Activated naive CD4-positive, alpha-beta T cell treated with anti-CD3 and anti-CD28 coated beads for 36 hours (primary cell): ENCODE measurements at places on chromosomes 2 and 18. TPM values are rescaled to one million over a fixed set of nuclear protein-coding genes. Genes with fewer than 3 reads are reported as not detected.

Gene AFG3L2
- total RNA-seq = 42.9 TPM

Gene EML6
- 0.38 TPM for total RNA-seq

Gene SLC30A3
- 0.55 TPM for total RNA-seq

Gene AKAIN1
- not detected for total RNA-seq

Gene ERMN
- 1.0 TPM for total RNA-seq

GRCh38 chr2:70826696-70827350, 6.4 kb upstream of the CLEC4F start:
- peak; percentile 23 for DNase-seq

DNA sequence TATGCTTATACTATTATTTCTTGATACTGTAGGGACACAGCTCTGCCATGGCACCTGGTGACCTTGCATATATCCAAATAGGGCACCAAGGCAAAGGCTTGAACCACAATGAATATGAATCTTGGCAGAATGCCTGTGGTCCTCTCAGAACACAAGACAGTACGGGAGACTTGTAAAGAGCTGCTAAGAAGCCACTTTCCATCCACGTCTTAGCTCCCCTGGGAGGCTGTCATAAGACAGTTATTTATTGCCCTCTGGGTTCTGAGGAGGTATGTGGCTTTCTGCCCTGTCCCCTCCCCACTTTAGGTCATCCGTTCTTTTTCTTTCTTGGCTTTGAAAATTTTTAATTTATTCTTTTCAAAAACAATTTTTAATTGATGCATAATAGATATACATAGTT, 29.8 kb upstream of the MRPL33 start:
- DNase-seq = no peak

- no peak for DNase-seq
These were observed 90.4 kb upstream of the PKDCC start for GRCh38 chr2:41957431-41957830.

DNA sequence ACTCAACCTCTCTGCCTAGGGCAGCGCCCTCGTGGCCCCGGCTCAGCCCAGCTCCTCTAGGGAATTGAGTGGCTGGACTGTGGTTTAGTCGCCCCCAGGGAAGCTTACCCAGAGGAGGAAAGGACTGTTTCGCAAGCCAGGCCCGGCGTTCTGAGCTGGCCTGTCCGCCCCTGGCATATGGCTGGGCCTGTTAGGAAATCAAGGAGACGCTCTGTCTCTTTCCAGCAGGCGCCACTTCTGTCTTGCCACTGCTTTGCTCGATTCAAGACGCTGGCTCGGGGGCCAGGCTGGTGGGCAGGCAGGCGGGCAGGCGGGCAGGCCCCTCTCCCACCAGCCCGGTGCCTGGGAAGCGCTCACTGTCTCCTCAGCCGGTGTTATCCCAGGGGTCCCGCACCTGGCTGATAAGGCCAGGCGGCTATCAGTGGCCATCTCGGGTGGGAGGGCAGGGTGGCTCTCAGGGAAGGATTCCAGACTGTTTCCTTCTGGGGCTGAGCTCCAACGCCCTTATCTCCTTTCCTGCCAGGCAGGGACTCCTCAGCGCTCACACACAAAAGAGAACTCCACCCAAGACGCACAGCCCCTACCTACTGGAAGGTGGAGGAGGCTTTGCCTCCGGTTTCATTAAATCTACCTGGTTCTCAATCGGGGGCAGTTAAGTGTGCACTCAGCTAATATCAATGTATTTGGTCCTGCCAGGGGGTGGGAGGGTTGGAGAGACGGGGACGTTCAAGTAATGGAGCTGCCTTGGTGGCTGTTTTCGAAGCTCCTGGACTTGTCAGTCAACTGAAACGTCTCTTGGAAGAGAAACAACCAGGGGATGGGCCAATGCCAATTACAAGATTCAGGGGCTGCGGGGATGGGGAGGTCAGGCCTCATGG, 109.1 kb downstream of the SMAD7 start:
- DNase-seq = no peak

GRCh38 chr2:163133602-163134001, 295.0 kb upstream of the KCNH7 start:
- DNase-seq = no peak

DNA sequence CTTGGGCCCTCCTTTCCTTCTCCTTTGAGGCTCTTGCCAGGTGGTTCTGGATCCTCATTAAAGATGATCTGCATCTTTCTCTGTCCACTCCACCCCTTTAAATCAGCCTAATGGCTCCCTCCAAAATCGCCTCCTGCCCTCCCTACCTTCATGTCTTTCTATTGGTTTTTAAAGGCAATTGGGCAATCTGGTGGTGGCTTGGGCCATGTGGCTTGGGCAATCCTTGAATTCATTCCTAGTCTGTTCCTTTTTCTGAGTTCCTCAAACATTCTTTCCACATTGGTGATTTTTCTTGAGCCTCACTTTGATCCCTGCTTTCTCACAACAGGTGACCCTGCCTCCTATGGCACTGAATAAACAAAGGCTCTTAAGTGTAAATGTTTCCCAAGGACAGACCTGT, 266.2 kb upstream of the REV1 start:
- DNase-seq = no peak
